Mammary epithelial cell (primary cell): ENCODE measurements at places on chromosomes 5 and 9. TPM values are rescaled to one million over a fixed set of nuclear protein-coding genes. Genes with fewer than 3 reads are reported as not detected.

Gene TAF11L10
- not detected for total RNA-seq

Gene SLC6A7
- not detected in 2 replicates for total RNA-seq

Gene FGF18
- total RNA-seq = not detected

Gene RANBP17
- total RNA-seq = 12.8 TPM

Gene CDH10
- 0.21 TPM in 1 of 2 replicates, not detected in the other for total RNA-seq

Gene ENTPD2
- 15.5 TPM for total RNA-seq

Gene SERF1B
- total RNA-seq = 24.7 TPM

Gene FGFR4
- 1.3 TPM for total RNA-seq

Gene LCN2
- 6.5 TPM for total RNA-seq

Gene SLC34A3
- total RNA-seq = not detected

Gene SMIM33
- total RNA-seq = not detected in 2 replicates

Gene PIP5KL1
- 6.7 TPM for total RNA-seq

Gene TMEM167A
- 88.5 and 102 TPM in 2 replicates for total RNA-seq

Gene ASPN
- not detected in 2 replicates for total RNA-seq

Gene NELFB
- 39.5 TPM for total RNA-seq

Gene LIX1
- not detected in 2 replicates for total RNA-seq

Gene SPEF2
- total RNA-seq = 1.6 and 2.5 TPM in 2 replicates

Gene SAP30L
- 21.7 TPM for total RNA-seq

Gene SH3TC2
- total RNA-seq = 57.8 TPM

Gene PCDHB6
- 0.13 TPM in 1 of 2 replicates, not detected in the other for total RNA-seq

Gene ZFP2
- 0.16 TPM in 1 of 2 replicates, not detected in the other for total RNA-seq

Gene ADAMTS2
- total RNA-seq = not detected in 2 replicates

Gene IRX1
- 23.1 and 29.8 TPM in 2 replicates for total RNA-seq

Gene PTGER4
- 13.2 TPM for total RNA-seq

Gene PROB1
- 0.38 and 0.61 TPM in 2 replicates for total RNA-seq

Gene NOXA1
- 2.0 TPM for total RNA-seq

Gene SLIT3
- 14.7 TPM for total RNA-seq

Gene TMED7
- total RNA-seq = 132 TPM

Gene PCSK5
- total RNA-seq = 15.2 TPM

Gene EIF4E1B
- total RNA-seq = not detected in 2 replicates

Gene SLC6A19
- not detected for total RNA-seq

Gene ADAMTS16
- not detected for total RNA-seq

Gene PCSK1
- total RNA-seq = not detected

Gene GLRA1
- not detected for total RNA-seq

Gene C6
- total RNA-seq = not detected

Gene CCDC192
- total RNA-seq = not detected

Gene APBB3
- total RNA-seq = 12.2 TPM

Gene FBN2
- 68.1 and 90.0 TPM in 2 replicates for total RNA-seq

Gene FOXD4L5
- 0.67 TPM for total RNA-seq
